ENCODE measurements at places on chromosomes 1 and 21.

DNA sequence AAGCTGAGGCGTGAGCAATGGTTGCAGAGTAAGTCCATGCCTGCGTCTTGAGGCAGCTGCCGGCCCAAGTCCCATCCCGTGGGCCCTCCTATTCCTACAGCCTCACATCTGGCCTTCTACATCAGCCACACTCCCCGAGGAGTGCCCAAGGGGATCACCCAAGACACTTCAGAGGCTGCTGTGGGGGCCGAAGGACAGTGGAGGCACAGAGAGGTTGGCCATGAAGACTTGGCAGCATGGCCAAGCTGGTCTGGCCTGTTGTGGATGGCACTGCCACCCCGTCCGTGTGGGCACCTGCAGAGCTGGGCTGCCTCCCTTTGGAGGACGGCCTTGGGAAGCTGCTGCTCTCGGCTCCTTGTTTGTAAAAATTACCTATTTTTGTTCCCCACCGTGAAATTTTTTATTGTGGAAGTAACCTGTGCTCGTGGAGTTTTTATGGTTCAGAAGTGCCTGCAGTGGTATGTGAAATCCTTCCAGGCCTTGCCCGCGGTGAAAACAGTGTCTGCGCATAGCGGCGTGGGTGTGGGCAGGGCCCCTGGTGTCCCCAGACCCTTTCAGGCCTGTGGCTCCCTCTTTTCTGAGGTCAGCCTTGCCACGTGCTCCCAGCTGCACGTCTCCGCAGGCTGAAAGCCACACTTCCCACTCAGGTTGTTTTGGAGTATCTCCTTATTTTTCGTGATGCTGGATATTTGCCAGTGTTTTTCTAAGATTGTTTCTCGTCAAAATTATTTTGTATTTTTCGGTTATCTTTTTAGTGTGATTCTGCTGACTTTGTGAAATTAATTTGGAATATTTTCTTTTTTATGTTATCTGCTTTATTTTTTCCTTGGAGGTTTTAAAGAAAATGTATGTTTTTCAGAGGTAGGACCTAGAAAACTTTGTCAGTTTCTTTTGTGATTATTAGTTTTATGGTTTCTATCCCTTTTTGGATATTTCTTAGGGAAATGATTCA is 20.6 kb downstream of the SLX9 start:
- no peak for DNase-seq

- DNase-seq, result no peak
Measured at GRCh38 chr1:92881391-92881790, 49.6 kb downstream of the RPL5 start.

DNA sequence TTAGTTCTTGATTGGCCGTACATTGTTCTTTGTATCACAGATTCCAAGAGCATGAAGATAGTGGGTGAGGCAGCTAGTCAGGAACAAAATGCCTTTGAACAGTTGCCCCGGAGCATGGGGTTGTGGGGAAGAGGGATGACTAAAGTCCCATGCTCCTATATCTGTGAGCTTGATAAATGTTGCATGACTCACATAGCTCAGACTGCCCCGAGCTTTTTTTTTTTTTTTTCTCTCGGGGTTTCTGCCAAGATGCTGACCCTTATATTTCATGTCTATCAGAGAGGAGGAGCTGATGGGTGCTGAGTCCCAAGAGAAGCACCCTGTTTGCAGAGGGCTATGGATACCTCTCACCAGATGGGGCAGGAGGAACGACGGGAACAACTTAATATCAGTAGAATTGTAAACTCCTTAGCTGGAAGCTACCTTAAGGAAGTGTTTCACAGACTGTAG is 40.6 kb downstream of the SRRM1 start:
- DNase-seq, result no peak

DNA sequence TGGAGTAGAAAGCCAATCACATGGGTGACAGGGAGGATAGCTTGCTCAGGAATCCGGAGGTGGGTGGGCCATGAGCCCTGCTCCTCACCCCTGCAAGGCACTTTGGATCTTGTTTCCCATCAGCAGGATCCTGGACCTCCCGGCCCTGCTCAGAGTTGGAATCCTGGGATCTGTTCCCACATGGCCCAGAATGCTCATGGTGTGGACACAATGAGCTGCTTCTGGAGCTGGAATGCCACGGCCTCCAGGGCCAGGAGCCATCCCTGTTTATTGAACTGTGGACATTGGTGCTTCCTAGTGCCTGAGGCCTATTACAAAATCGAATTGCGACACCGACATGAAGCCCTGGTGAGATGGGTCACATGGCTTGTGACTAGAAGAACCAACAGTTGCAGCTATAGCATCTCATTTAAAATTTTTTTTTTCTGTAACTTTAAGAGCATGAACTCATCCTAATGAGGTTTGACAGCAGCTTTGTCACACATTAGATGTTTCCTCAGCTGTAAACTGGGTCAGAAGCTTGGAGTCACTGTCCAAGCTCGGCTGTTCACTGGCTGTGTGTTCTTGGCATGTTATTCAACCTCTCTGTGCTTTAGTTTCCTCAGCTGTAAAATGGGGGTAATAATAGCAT is 40.4 kb upstream of the GOLT1A start:
- no peak for DNase-seq

DNA sequence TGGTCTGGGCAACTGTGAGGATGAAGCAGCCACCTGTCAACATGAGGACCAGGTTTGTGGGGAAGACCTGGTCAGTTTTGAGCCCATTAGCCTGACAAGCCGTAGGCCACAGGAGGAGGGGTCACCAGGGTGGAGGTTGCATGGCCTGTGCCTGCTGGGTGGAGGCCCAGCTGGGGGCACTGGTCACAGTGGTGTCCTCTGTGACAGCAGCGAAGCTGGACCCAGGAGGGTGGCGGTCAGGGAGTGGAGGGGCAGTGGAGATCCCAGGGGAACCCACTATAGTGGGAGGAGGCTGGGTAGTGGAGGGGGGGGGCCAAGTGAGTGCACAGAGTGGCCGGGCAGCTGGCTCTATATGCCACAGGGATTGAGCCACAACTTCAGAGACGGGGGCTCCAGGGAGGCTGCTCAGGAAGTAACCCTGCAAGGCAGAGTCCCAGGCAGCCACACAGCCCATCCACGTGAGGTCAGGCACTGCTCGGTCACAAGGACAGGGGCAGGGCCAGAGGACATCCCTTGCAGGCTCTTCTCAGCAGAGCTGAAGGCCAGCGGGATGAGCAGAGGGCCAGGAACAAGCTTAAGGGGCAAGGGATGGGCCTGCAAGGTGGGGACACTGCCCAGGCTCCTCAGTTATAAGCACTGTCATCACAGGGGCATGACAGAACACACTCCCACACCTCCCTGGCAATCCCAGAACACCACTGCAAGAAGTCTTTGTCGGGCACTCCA is 2.3 kb upstream of the C1orf35 start:
- DNase-seq, result no peak

- no peak for DNase-seq
Measured at GRCh38 chr1:245822996-245823395, 668.2 kb downstream of the KIF26B start.

GRCh38 chr1:31371121-31371959 is 1.5 kb downstream of the FABP3 start:
- DNase-seq, result no peak

GRCh38 chr21:42162831-42163510 is 56.0 kb upstream of the ABCG1 start:
- no peak for DNase-seq

DNA sequence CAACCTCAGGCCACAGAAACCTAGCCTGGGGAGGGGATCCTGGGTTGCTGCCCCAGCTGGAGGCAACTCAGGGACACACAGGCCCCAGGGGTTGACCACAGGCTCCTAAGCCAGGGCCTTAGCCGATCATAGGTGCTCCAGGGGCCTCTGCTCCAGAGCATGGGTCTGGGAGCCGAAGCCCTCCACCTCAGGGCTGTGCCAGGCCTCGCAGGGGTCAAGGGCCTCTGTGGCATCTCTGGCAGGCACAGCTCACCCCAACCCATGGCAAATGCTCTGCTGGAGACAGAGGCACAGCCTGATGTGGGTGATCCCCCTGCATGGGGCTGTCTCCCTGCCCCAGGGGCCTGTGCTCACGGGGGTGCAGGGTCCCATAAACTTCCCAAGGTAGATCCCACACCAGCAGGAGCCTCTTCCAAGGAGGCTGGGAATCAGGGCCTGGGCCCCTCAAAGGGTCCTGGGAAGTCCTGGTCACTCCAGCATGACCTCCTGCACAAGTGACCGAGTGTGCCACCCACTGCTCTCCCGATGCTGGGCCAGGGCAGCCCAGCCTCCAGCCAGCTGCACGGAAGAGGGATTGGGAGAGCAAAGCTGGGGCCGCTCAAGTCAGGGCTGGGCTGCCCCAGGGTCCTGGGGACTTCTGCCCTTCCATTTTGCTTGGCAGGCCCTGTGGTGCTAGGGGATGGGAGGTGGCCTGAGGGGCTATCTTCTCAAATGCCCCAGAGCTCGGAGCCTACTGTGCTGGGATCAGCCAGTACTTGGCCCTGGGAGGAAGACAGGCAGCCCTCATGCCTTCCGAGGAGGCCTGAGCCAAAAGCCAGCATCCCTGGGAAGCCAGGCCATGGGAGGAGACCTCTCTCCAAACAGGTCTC is 22.2 kb upstream of the PRSS38 start:
- DNase-seq, result no peak

DNA sequence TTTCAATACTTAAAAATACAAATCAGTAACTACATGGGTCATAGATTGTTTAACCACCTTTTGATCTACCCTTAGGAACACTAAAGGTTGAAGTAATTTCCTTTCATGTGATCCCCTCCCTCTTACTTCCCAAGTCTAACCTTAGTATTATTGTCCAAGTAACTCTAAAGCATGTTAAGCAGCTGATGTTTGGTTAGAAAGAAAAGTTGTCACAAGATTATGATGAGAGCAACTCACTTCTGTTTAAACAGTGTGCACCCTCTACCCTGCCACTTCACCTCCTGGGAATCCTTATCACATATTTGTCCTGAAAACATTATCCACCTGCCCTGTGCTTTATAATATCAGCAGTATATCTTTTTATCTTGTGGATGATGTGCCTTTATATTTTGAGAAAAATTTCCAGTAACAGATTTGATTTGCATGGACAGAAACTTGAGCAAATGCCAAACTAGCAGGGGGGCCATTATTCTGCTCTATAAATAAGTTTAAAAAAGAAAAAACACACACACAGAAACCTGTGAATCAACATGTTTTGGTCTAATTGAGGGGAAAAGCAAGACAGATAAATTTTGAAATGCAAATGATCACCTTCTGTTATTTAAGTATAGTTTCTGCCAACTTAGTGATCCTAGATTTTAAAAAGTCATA is 194.3 kb downstream of the RPS6KC1 start:
- no peak for DNase-seq

DNA sequence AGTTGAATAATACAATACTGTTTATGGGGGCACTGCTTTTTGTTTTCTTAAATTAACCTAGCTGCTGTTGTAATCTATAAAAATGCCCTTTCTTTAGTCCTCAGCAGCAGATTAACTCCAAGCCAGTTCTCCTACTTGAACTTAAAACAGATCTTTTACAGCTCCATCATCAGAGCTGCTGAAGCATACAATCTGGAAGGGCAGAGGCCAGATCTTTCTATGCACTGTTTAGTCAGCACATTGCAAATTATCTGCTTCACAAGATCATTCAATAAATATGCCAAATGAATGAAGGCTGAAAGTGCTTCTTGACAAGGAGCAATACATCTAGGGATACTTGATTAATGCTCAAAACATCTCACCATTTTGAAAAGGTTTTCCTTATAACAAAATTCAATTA is 115.8 kb downstream of the PLPPR5 start:
- DNase-seq, result no peak

Measured in activated CD4-positive, alpha-beta T cell treated with anti-CD3 and anti-CD28 coated beads, Interleukin-2, amount 50 U/mL, for 1 hour (primary cell).